ENCODE measurements at places on chromosomes 7 and 10. TPM values are rescaled to one million over a fixed set of nuclear protein-coding genes. Genes with fewer than 3 reads are reported as not detected.

Gene POM121C
- 35.1 TPM for total RNA-seq

Gene ENO4
- total RNA-seq, result not detected

Gene KCP
- total RNA-seq, result 0.88 TPM

Gene EFCAB10
- not detected for total RNA-seq

Gene CYP2C18
- not detected for total RNA-seq

DNA sequence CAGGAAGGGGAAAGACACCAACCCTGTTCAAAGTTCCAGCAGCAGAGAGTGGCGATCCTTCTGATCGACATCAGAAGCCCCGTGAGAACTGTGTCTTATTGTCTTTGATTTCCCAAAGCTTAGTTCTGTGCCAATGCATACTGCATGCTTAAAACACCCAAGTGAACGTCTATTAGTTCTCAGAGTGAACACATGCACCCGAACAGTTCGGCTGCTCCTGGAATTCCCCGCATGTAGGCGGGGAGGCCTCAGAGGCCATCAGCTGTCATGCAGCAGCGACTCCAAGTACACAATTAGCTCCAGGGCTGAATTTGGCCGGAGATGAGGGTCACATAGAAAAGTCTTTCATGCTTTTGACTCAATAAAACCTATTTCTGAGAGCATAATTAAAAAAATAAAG, 276.9 kb downstream of the ZMYND11 start:
- DNase-seq, result no peak

DNA sequence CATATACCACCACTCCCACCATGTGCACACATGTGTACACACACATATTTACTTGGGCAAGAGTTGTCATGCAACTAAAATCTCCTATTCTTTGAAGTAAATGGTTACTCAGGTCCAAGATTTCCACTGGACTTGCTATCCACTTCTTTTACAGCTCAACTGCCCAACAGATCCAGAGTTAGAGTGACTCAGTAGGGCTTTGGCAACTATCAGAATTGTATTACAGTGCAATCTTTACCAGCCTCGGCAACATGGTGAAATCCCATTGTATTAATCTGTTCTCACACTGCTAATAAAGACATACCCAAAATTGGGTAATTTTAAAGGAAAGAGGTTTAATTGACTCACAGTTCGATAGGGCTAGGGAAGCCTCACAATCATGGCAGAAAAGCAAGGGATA, 51.9 kb upstream of the ABLIM1 start:
- DNase-seq, result no peak

DNA sequence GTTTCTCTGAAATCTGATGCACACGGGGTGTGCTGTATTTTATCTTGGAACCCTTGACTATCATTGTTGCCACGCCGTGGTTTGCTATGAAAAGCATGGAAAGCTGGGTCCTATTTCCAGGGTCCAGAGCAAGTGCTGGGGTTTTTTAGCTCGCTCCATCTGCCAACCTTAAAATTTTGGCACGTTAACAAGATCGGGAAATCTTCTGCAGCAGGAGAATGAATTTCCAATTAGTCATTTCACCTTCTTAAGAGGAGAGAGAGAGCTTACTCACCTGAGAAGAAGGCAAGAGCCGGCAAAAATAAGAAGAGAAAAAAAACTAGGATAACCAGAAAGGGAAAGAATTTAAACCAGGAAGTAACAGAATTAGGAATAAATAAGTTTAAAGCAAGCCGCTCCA, 223.6 kb upstream of the CELF2 start:
- no peak for DNase-seq

DNA sequence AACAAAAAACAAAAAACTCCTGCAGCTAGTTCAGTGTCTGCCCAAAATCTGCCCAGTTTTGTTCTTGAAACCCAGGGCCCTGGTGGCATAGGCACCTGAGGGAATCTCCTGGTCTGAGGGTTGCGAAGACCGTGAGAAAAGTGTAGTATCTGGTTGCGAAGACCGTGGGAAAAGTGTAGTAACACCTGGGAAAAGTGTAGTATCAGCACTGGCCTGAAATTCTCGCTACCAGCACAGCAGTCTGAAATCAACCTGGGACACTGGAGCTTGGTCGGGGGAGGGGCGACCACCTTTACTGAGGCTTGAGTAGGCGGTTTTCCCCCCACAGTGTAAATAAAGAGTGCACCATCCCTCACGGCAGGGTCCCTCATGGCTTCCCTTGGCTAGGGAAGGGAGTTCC, 82.5 kb upstream of the SP4 start:
- DNase-seq, result no peak
